Naive thymus-derived CD4-positive, alpha-beta T cell (primary cell): ENCODE measurements at places on chromosomes 6 and 20. TPM values are rescaled to one million over a fixed set of nuclear protein-coding genes. Genes with fewer than 3 reads are reported as not detected.

Gene MPIG6B
- 2.3 TPM for polyA plus RNA-seq

Gene F13A1
- polyA plus RNA-seq = 0.05 TPM

Gene E2F3
- 3.0 TPM for polyA plus RNA-seq

Gene ZFP64
- polyA plus RNA-seq = 12.8 TPM

Gene TNXB
- polyA plus RNA-seq = not detected

Gene CLVS2
- polyA plus RNA-seq = not detected

Gene ADGRG6
- polyA plus RNA-seq = 0.02 TPM

Gene DPM1
- 73.8 TPM for polyA plus RNA-seq

Gene ADGRF5
- polyA plus RNA-seq = not detected

Gene GPR63
- polyA plus RNA-seq = 0.20 TPM

Gene TNFAIP3
- polyA plus RNA-seq = 66.6 TPM

Gene COX4I2
- not detected for polyA plus RNA-seq

Gene GRM1
- polyA plus RNA-seq = not detected

Gene FNDC1
- not detected for polyA plus RNA-seq
